Vein endothelial cell (primary cell): ENCODE measurements at places on chromosomes 6 and 20. TPM values are rescaled to one million over a fixed set of nuclear protein-coding genes. Genes with fewer than 3 reads are reported as not detected.

Gene CBLN4
- not detected in 2 replicates for total RNA-seq

Gene UBD
- total RNA-seq = 3.9 and 7.5 TPM in 2 replicates

Gene UBE3D
- 5.6 and 6.9 TPM in 2 replicates for total RNA-seq

Gene PNPLA1
- not detected in 2 replicates for total RNA-seq
